ENCODE measurements at places on chromosomes 5 and 9.

- no peak for DNase-seq
These were observed 13.4 kb upstream of the ZCCHC9 start for GRCh38 chr5:81288021-81288433.

DNA sequence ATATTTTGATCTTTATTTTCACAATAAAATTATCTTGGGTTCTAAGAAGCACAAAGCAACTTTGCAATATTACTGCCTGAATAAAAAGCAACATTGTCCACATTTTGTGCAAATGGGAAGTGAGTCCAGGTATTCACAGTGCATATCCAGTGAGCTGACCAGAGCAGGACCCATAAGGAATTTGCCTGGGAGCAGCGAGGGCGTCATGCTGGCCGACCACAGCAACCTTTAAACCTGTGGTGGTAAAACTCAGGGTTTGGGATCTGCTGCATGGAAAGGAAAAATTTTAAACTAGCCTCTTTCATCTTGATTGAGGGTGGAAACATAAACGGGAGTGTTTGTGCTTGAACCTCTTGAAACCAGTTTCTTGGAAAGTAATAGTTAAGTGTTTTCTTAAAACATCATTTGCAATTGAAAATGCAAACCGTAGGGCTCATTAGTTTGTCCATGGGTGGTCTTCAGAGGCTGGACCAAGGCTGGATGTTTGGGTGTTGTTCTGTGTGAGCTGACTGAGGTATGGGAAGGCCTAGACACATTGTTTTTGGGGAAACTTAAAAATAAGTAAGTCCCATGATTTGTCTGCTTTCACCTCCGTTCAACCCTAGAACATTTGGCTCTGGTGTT is 85.0 kb upstream of the ANKH start:
- DNase-seq = no peak

DNA sequence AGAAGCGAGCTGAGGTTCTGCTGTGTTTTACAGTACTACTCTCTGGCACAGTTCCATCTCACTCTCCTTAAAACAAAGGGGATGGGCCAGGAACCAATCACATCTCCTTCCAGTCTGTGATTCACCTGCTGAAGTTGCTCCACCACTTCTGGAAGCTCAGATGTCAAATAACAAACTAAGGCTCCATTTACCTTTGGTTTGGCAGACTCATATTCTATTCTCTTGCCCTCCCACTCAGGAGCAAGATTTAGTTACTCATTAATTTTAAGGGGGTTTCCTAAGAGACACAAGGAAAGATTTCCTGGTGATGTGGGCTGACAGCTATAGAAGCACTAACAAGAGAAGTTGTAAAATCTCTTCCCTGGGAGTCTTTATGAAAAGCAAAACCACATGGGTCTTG is 37.8 kb upstream of the KIF2A start:
- no peak for DNase-seq

DNA sequence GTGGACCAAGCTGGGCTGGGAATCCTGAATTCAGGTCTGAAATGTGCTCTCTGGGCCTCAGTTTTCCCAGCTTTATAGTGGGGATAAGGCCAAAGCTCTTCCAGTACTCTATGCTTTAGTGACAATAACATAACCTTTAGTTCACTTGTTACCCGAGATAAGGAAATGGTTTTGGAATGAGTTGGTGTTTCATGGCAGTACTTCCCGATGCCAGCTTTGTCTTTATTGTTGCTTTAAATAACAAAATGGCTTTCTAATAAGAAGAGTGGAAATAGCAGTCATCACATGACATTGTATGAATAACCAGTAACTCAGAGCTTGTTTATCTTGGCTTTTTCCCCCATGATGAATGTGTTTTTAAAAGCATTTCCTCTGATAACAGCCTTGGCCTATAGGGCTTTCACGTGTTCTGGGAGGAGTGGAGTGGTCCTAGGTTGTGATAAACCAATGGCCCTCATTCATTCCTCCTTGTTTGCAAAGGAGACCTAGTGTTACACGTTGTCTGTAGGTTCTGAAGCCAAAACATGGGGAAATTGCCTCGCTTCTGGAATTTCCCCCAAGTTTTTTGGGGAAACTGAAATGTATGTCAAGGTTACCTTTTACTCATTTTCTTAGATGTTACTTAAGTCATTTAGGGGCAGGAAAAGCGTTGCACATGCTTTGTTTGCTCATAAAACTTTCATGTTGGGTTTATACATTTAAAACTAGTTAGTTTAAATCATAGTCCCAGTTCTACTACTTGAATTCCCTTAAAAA is 53.7 kb downstream of the ZNF618 start:
- no peak for DNase-seq

GRCh38 chr9:91424403-91425176 is 958 bp upstream of the NFIL3 start:
- no peak for DNase-seq

GRCh38 chr9:15227491-15227890 is 79.5 kb downstream of the TTC39B start:
- no peak for DNase-seq

All from GM04503 (cell line).